Activated naive CD8-positive, alpha-beta T cell treated with anti-CD3 and anti-CD28 coated beads, Interleukin-2, amount 10 ng/mL, durations not matched to agents 7 days and 5 days (primary cell): ENCODE measurements at places on chromosomes 4 and X. TPM values are rescaled to one million over a fixed set of nuclear protein-coding genes. Genes with fewer than 3 reads are reported as not detected.

Gene VSIG4
- total RNA-seq: 0.30 TPM

Gene STATH
- total RNA-seq: not detected

Gene EFHC2
- total RNA-seq: 0.77 TPM

DNA sequence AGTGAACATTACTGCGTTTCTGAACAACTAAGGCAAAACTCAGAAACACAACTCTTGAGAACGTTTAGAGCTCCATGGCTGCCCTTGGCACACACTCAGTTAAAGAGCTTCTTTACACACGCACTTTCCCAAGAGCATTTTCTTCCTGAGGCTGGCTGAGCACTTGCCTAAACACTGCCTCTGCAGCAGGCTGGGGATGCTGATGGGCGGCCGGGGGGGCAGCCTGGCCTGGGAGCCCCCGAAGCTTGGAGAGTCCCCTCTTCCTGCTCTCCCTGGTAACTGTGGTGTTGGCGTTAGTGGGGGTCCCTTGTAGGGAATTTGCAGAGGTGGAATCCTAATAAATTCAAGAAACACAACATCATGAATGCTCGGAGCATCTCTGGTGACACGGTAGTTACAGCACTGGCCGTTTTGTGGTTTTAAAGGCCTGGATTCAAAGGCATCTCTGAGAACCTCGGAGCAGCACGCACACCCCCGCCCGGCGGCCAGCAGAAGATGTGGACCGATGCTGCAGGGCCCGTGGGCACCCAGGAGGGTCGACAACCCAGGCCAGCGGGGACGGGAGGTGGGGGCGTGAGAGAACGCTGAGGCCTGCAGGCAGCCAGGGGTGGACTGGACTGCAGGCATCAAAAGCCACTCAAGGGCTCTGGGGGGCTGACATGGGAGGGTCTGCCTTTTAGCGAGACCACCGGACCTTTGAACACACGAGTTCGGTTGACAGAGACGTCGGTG is 45.4 kb downstream of the FGFRL1 start:
- peak; percentile 15 for DNase-seq
- H3K36me3 ChIP-seq: no peaks in the 10 kb centered on the region
- no peak overlapping the region for H3K4me3 ChIP-seq

GRCh38 chrX:152831391-152831790 is 528 bp downstream of the NSDHL start:
- no peaks in the 10 kb centered on the region for H3K27me3 ChIP-seq
- H3K4me3 ChIP-seq: peak overlapping the region; percentile 93
- H3K36me3 ChIP-seq: peaks cover 9% of the 10 kb centered on the region
- DNase-seq: no peak

Gene PAGE2B
- 1.9 TPM for total RNA-seq

Gene SERTM2
- not detected for total RNA-seq

DNA sequence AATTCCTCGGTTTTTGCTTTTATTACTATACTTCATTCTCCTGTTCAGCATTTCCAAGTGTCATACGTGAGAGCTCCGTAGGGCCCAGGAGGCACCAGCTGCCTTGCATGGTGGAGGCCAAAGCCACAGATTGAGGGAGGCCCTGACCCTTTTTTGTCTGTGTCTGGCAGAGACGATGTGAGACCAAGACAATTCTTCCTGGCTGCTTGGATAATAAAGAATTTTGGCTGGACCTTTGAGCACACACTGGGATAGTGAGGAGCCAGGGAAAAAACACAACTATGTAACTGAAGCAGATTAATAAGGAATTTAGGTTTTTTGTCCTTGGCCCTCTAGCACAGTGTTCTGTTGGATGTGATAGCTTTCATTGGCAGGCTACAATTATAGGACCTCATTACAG is 161.0 kb downstream of the CPXCR1 start:
- H3K36me3 ChIP-seq: no peaks in the 10 kb centered on the region
- no peak for DNase-seq
- H3K4me1 ChIP-seq: no peaks in the 10 kb centered on the region
- H3K27ac ChIP-seq: no peak overlapping the region

DNA sequence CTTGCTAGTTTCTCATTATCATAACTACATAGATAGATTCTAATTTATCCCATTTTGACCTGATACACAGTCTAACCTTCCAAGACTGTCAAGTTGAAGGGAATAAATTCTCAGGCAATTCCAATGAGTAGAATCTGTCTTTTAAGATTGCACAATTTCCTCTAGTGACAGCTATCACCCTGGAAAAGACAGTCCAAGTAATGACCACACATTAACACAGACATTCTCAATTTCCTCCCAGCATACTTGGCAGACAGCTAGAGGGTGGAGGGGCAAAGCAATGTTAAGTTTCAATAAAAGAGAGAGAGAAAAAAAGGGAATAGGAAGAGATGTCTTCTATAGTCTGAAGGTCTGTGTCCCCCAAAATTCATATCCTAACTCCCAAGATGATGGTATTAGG is 234.7 kb downstream of the LDB2 start:
- H3K27ac ChIP-seq: no peak overlapping the region
- no peak overlapping the region for H3K4me3 ChIP-seq
- H3K36me3 ChIP-seq: no peaks in the 10 kb centered on the region
- no peak for DNase-seq
- no peaks in the 10 kb centered on the region for H3K27me3 ChIP-seq

Gene MAML3
- 4.6 TPM for total RNA-seq

DNA sequence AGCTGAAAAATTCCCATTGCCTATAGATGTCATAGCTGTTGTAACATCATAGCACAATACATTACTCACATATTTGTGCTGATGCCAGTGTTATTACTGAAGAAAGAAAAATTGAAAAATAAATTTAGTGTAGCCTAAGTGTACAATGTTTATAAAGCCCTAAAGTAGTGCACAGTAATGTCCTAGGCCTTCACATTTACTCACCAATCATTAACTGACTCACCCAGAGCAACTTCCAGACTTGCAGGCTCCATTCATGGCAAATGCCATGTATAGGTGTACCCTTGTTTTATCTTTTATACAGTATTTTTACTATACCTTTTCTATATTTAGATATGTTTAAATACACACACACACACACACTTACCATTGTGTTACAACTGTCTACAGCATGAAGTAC is 265.4 kb upstream of the MAGEB18 start:
- no peak overlapping the region for H3K27ac ChIP-seq
- no peak for DNase-seq
- H3K36me3 ChIP-seq: no peaks in the 10 kb centered on the region
- no peaks in the 10 kb centered on the region for H3K4me1 ChIP-seq
- H3K27me3 ChIP-seq: no peaks in the 10 kb centered on the region

Gene ZNF827
- total RNA-seq: 21.8 TPM

DNA sequence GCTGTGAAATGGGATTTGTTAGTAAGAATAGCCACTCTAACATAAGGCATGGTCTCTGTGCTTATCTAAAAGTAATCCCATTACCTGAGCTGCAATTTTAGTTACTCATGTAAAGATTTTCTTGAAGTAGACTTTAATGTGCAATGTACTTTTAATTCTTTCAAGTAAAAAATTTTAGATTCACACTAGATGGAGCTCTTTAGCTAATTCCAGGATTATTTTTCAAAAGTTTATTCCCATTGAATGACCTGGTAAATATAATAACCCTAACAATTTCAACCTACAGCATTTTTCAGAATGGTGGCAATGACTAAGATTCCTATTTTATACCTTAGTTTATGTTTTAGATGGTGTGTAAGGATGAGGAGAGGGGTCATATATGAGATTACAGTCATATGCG is 18.1 kb downstream of the USP38 start:
- no peak for DNase-seq
- no peaks in the 10 kb centered on the region for H3K4me1 ChIP-seq
- H3K27ac ChIP-seq: no peak overlapping the region
- H3K27me3 ChIP-seq: no peaks in the 10 kb centered on the region
- H3K36me3 ChIP-seq: peaks cover 38% of the 10 kb centered on the region
- no peak overlapping the region for H3K4me3 ChIP-seq

- peak overlapping the region; percentile 93 for H3K27ac ChIP-seq
- peaks cover 27% of the 10 kb centered on the region for H3K4me1 ChIP-seq
- peak overlapping the region; percentile 96 for H3K4me3 ChIP-seq
- DNase-seq: no peak
- H3K36me3 ChIP-seq: no peaks in the 10 kb centered on the region
- H3K27me3 ChIP-seq: peaks cover 8% of the 10 kb centered on the region
These were observed 3.4 kb downstream of the MAML3 start for GRCh38 chr4:140150636-140150885.

- peaks cover 2% of the 10 kb centered on the region for H3K27me3 ChIP-seq
- no peak overlapping the region for H3K27ac ChIP-seq
- H3K4me1 ChIP-seq: peaks cover 6% of the 10 kb centered on the region
- no peak for DNase-seq
These were observed 10.9 kb upstream of the TET2 start for GRCh38 chr4:105135785-105136184.

Gene BLTP1
- 52.5 TPM for total RNA-seq

Gene GPC3
- 0.72 TPM for total RNA-seq

- H3K36me3 ChIP-seq: no peaks in the 10 kb centered on the region
- no peak overlapping the region for H3K27ac ChIP-seq
- DNase-seq: no peak
- H3K4me1 ChIP-seq: no peaks in the 10 kb centered on the region
These were observed 77.2 kb upstream of the ADRA2C start for GRCh38 chr4:3689006-3689405.

Gene RIPPLY1
- not detected for total RNA-seq

- no peak overlapping the region for H3K27ac ChIP-seq
- no peaks in the 10 kb centered on the region for H3K36me3 ChIP-seq
- no peaks in the 10 kb centered on the region for H3K27me3 ChIP-seq
- no peaks in the 10 kb centered on the region for H3K4me1 ChIP-seq
- no peak for DNase-seq
- no peak overlapping the region for H3K4me3 ChIP-seq
These were observed 311.1 kb downstream of the PDGFC start for GRCh38 chr4:156660465-156660864.

DNA sequence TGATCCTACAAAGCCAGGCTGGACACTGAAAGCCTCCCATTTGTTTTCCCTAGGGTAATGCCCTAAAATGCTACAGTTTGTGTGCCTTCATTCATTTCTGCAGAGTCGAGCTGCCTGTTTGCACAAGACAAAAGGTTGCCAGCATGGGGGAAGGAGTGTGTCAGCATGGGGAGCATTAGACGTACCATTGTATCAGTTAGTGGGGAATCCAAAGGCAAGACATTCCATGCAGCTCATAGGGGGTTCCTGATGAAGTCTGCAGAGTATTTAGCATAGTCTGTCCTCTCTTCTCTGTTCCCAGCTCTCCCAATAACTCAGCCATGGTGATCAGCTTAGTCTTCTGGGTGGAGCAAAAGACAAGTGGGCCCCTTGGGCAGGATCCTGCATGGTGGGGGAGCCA is 276.9 kb upstream of the PCDH7 start:
- no peak for DNase-seq
- H3K27me3 ChIP-seq: no peaks in the 10 kb centered on the region
- no peaks in the 10 kb centered on the region for H3K36me3 ChIP-seq
- H3K4me3 ChIP-seq: no peak overlapping the region
- H3K4me1 ChIP-seq: no peaks in the 10 kb centered on the region
- H3K27ac ChIP-seq: no peak overlapping the region

- no peaks in the 10 kb centered on the region for H3K27me3 ChIP-seq
- H3K27ac ChIP-seq: no peak overlapping the region
- H3K4me3 ChIP-seq: no peak overlapping the region
- no peak for DNase-seq
These were observed 97.2 kb upstream of the KIT start for GRCh38 chr4:54560513-54560912.

GRCh38 chr4:141078871-141079270 is 54.4 kb downstream of the RNF150 start:
- no peak overlapping the region for H3K4me3 ChIP-seq
- H3K4me1 ChIP-seq: no peaks in the 10 kb centered on the region
- no peak for DNase-seq
- H3K27ac ChIP-seq: no peak overlapping the region

GRCh38 chr4:95000076-95000648 is 242.4 kb downstream of the BMPR1B start:
- no peak for DNase-seq
- no peaks in the 10 kb centered on the region for H3K36me3 ChIP-seq
- peaks cover 4% of the 10 kb centered on the region for H3K4me1 ChIP-seq
- H3K27ac ChIP-seq: no peak overlapping the region
- no peak overlapping the region for H3K4me3 ChIP-seq

- H3K4me1 ChIP-seq: peaks cover 15% of the 10 kb centered on the region
- H3K27me3 ChIP-seq: no peaks in the 10 kb centered on the region
- H3K36me3 ChIP-seq: no peaks in the 10 kb centered on the region
These were observed 96.6 kb downstream of the HPGD start for GRCh38 chr4:174425669-174426068.

Gene ARHGAP6
- total RNA-seq: not detected

- H3K27ac ChIP-seq: no peak overlapping the region
- no peaks in the 10 kb centered on the region for H3K36me3 ChIP-seq
- H3K4me1 ChIP-seq: no peaks in the 10 kb centered on the region
- H3K4me3 ChIP-seq: no peak overlapping the region
- DNase-seq: no peak
- no peaks in the 10 kb centered on the region for H3K27me3 ChIP-seq
These were observed 240.0 kb downstream of the FRMPD4 start for GRCh38 chrX:12378253-12378652.

Gene MMRN1
- total RNA-seq: 0.28 TPM

Gene FAM47A
- total RNA-seq: not detected

Gene MTNR1A
- total RNA-seq: not detected

- peaks cover 22% of the 10 kb centered on the region for H3K27me3 ChIP-seq
- H3K36me3 ChIP-seq: no peaks in the 10 kb centered on the region
- no peak for DNase-seq
- peak overlapping the region; percentile 49 for H3K4me3 ChIP-seq
These were observed 424 bp downstream of the SATL1 start for GRCh38 chrX:85243155-85243554.

Gene EPGN
- not detected for total RNA-seq

GRCh38 chr4:165210566-165210965 is 3.2 kb downstream of the KLHL2 start:
- H3K27me3 ChIP-seq: no peaks in the 10 kb centered on the region
- peak overlapping the region; percentile 66 for H3K4me3 ChIP-seq
- DNase-seq: no peak
- peaks cover 58% of the 10 kb centered on the region for H3K4me1 ChIP-seq

DNA sequence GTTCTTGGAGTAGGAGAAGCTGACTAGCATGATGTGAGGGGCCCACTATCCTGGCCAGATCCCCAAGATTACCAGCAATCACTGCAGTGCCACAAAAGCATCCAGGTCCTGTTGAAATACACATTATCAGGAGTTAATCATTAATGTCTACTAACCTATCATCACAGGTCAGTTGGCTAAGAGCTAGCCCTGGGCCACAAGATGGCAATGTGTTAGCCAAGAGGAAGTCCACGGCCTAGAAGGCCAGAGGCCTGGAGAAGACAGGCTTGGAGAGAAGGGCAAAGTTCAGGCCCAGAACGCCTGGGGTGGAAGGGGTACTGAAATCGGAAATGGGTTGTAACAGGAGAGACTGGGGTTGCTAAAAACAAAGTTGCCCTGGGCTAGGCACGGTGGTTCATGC is 19.9 kb upstream of the KIAA1210 start:
- DNase-seq: no peak
- H3K36me3 ChIP-seq: no peaks in the 10 kb centered on the region
- no peak overlapping the region for H3K27ac ChIP-seq
- no peaks in the 10 kb centered on the region for H3K4me1 ChIP-seq
- peaks cover 9% of the 10 kb centered on the region for H3K27me3 ChIP-seq

GRCh38 chr4:141684785-141685184 is 48.4 kb downstream of the IL15 start:
- no peaks in the 10 kb centered on the region for H3K36me3 ChIP-seq
- H3K27me3 ChIP-seq: no peaks in the 10 kb centered on the region
- no peak for DNase-seq
- no peaks in the 10 kb centered on the region for H3K4me1 ChIP-seq
- no peak overlapping the region for H3K27ac ChIP-seq

Gene MAGEA11
- total RNA-seq: not detected

Gene MCF2
- 0.69 TPM for total RNA-seq

Gene OPHN1
- 0.09 TPM for total RNA-seq

Gene ASB5
- total RNA-seq: not detected

Gene ESX1
- total RNA-seq: not detected
